ENCODE measurements at places on chromosomes 3 and 15.

- no peak for DNase-seq
Observed at GRCh38 chr15:85313339-85313738, 67.1 kb upstream of the AKAP13 start.

DNA sequence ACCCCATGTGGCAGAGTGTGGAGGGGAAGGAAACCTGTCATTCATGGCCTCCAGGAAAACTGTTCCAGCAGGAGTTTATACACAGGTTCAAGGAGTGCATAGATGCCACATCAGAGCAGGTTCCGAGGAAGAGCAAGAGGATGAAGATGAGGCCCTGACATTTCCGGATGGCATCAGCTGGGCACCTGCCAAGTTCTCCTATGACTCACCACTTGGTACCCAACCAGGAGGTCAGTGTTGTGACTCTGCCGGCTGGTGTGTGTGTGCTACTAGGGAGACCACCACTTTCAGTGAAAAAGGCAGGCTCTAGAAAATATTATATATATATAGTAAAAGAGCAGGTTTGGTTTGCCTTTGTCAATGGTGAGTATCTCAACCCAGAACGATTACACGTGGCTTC lies 69.3 kb downstream of the NTRK3 start:
- DNase-seq: no peak

GRCh38 chr3:128448491-128448890 lies 18.2 kb downstream of the DNAJB8 start:
- no peak for DNase-seq

DNA sequence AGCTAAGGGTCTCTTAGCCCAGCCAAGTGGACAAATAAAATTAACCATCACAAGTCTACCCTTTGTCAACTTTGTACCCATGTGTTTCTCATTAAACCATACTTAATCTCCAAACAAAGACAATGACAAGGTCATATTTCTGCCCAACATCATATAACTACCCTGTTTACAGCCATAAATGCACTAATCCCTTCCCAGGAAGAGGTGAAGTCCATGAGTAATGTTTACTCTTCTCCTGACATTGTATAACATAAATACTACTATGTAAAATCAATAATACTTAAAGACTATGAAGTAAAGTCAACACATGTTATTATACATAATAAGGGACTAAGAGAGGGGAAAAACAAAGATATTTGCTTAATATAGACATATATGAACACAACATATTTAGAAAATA lies 38.5 kb upstream of the FAN1 start:
- no peak for DNase-seq

DNA sequence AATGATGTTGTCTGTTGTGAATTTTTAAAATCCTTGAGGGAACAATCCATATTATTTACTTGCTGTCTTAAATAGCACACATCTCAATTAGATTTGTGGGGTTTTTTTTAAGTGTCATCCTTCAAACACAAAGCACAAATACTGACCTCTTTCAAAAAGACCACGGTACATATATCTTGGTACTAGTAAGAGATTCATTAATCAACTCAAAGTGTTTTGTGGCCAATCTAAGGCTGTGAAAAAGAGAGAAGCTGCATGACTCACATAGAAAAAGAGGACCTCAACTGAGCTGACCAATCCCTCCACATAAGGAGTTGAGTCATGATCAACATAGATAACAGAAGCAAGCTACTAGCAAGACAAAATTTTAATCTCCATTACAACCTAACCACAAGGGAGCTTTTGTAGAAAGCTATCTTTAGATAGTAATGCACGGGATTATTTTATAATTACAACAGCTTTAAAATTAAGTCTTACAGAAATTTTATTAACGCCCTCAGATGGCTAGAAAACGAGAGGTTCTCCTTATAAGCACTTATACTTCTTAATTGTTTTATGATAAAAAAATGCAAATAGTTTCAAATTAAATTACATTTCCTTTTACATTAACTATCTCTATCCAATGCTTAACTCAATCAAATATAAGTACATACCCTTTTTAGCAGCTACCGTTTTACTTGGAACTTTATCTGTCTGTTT lies 60.5 kb downstream of the TOP2B start:
- no peak for DNase-seq

GRCh38 chr3:38128303-38128655 lies 8.6 kb downstream of the ACAA1 start:
- DNase-seq: no peak

GRCh38 chr15:71350622-71351378 lies 235.5 kb downstream of the THSD4 start:
- no peak for DNase-seq

GRCh38 chr3:64518950-64519349 lies 168.8 kb downstream of the ADAMTS9 start:
- no peak for DNase-seq

GRCh38 chr3:86890741-86891396 lies 100.1 kb downstream of the VGLL3 start:
- no peak for DNase-seq

GRCh38 chr3:192940129-192940528 lies 22.5 kb upstream of the MB21D2 start:
- DNase-seq: no peak

GRCh38 chr3:179322286-179323196 lies at the start of gene ZNF639:
Gene ZNF639, plus strand, starts transcription at chr3:179323031. Its CDS starts 5,263 bp downstream, at chr3:179328294.
- peak; percentile 93 for DNase-seq

DNA sequence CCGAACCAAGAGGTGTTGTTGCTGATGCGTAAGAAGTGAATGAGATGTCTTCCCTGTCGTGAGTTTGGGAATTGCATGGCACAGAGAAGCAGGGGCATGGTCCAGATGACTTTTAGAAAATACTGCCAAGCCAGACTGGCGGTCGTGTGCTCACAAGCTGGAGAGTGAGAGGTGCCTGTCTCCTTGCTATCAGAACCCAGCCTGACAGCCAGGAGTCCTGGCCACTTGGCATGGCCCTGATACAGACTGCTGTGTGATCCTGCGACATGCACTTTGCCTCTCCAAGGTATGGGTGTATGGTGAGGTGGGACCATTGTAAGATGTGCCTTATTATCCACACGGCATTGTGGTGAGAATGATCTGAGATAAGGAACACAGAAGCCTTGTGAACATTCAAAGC lies 93.0 kb downstream of the SMAD3 start:
- DNase-seq: no peak

GRCh38 chr15:66685638-66686150 lies 16.3 kb upstream of the SMAD6 start:
- DNase-seq: no peak

GRCh38 chr3:132211896-132212295 lies 105.3 kb upstream of the ACP3 start:
- no peak for DNase-seq

- DNase-seq: no peak
Observed at GRCh38 chr3:196397941-196398340, 34.3 kb downstream of the UBXN7 start.

DNA sequence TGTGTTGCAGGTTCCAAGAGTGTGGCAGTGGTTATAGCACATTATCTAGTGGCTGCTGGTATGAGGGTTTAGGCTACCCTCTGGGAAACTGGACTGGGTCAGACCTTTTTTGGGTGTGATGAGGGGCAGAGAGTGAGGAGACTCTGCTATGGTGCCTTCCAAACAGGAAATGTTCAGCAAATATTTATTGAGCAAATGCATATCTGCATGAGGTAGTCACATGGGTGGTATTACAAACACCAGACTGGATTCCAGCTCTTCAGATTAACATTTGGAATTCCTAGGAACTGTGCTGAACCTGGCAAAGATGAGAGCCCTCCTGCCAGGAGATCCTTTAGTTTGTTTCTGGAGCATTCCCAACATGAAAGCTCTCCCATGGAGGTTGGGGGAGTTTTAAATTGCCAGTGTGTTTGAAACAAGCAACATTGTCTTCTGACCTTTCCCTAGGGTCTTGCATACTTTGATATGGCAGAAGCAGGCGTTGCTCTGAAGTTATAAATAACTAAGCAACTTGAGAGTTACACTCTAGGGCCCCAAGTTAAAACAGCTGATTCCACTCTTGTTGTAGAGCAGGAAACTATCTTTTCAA lies 341.2 kb upstream of the C2CD4B start:
- DNase-seq: no peak

DNA sequence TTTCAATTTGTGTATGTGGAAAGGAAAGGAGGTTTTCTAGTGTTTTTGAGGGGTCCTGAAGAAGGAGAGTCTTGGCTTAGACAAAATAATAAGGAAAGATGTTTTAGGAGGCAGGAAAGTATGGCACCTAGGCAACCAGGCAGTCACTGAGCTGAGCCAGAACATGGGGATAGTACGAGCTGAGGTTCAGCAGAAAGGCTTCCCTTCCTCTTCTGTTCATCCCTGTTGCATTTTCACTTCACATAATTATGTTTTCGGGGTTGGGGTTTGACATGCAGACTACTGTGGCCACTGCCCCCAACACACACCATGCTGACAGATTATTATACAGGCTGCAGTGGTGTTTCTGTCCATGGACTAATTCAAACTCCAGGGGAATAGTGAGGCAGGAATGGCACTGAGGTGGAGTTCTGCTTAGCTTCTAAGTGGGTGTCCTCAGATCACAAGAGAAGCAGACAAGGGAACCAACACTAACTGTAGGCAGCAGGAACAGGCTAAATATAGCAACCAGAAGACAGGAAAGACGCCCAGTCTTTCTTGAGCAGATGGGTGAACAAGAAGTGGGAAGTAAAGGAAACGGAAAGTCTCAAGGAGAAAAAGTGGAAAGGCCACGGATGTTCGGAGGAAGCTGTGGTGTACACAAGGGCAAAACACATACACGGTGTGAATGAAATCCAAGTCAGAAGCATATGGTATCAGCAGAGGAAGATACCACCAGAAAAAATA lies 305.8 kb downstream of the PLCL2 start:
- DNase-seq: no peak

DNA sequence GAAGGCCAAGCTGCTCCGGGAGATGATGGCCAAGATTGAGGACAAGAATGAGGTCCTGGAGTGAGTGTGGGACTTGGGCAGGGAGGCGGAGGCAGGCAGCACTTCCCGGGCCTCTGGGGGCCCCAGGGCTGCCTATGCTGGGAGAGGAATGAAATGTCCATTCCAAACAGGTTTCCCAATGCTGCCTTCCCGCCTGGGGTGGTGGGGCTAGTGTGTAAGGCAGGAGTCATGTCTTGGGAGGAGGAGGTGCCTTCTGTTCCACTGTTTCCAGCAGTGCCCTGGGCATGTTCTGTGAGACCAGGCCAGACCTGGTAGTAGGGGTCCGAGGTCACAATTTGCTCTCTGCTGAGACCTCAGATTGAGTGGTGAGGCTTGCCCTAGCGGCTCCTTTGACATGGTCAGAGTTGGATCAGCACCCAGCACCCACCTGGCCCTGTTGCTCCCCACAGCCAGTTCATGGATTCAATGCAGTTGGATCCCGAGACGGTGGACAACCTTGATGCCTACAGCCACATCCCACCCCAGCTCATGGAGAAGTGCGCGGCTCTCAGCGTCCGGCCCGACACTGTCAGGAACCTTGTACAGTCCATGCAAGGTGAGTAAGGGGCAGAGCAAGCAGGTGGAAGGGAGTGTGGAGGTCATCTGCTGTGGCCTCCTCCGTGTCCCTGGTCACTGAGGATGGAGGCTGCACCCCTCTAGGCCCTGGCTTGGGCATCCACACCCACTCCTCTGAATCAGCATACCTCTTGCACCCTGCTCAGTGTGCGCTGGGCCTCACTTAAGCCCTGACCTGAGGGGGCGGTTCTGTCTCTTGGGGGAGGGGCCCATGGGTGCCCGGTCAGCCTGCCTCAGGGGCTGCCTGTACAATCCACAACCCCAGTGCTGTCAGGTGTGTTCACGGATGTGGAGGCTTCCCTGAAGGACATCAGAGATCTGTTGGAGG lies 27.3 kb downstream of the PTPN23 start:
- no peak for DNase-seq

DNA sequence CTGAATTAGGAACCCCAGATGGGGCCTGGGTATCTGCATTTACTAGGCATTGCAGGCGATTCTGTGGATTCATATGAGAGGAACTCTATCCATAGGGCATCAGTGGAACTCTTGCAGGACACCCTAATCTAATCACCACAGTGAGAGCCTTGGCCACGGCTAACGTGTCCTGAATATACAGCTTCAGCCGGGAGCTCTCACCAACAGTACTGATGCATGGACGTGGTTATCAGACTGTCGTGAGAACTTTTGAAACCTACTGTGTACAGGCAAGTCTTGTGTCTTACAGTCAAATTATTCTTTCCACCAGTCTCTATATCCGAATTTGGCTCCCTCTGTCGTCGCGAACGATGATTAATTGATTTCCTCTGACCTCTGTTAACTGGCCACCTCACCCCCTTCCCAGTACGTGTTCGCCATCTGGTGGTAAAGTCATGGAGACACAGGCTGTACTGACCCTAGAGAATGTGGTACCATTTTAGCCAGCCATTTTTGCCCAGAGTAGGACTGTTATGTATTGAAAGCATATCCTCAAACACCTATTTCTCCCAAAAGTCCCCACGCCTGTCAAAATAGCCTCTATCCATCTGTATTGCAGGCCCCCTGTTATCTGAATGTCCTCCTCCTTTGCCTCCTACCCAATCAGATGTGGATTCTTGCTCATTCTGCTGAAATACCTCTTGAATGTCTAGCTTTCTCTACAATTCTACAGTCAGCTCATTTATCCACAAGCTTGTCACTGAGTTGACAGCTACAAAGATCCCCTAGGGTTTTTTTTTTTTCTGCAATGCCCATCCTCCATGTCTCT lies 39.7 kb downstream of the GLDN start:
- no peak for DNase-seq

GRCh38 chr3:48034000-48034516 lies 17.8 kb upstream of the MAP4 start:
- DNase-seq: no peak

DNA sequence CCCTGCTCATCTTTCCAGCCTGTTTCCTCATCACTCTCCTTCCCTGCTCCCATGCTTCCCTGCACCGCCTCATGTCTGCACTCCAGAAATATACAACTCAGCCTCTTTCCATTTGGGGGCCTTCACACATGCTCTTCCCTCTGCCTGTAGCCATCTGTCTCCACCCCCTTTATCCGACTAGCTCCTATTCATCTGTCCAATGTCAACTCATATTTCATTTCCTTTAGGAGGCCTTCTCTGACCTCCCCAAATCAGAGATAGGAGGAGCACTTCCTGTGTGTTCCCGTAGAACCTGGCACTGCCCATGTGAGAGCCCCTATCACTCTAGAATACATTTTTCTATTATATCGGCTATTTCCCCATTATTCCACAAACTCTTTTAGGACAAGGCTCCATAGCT lies 10.6 kb downstream of the ATP8B4 start:
- no peak for DNase-seq

GRCh38 chr3:97720417-97720816 lies 44.1 kb upstream of the ARL6 start:
- DNase-seq: no peak

DNA sequence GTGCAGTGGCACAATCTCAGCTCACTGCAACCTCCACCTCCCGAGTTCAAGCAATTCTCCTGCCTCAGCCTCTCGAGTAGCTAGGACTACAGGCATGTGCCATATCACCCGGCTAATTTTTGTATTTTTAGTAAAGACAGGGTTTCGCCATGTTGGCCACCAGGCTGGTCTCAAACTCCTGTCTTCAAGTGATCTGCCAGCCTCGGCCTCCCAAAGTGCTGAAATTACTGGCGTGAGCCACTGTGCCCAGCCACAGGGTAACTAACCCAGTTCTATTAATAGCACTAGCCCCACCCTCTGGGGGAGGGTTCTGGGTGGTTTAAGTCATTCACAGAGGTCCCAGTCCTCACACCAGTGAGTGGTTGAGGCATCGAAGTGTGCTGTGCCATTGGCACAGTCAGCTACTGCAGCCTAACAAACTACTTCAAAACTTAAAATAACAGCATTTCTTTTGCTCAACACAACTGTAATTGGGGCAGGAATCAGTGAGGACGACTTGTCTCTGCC lies 44.0 kb downstream of the RHCG start:
- DNase-seq: no peak

GRCh38 chr15:90362936-90363212 lies 10.8 kb downstream of the ZNF774 start:
- no peak for DNase-seq

GRCh38 chr3:165339753-165340152 lies 143.6 kb upstream of the SLITRK3 start:
- DNase-seq: no peak

Measured in GOT3 (cell line).